ENCODE measurements at places on chromosomes 12 and 14. TPM values are rescaled to one million over a fixed set of nuclear protein-coding genes. Genes with fewer than 3 reads are reported as not detected.
A peak's percentile ranks its signal among the peaks of the same experiment; 100 is the strongest.

Gene COX8C
- not detected for total RNA-seq

Gene POMT2
- 48.2 TPM for total RNA-seq

Gene TMPRSS12
- not detected for total RNA-seq

Gene KRT72
- total RNA-seq = not detected

DNA sequence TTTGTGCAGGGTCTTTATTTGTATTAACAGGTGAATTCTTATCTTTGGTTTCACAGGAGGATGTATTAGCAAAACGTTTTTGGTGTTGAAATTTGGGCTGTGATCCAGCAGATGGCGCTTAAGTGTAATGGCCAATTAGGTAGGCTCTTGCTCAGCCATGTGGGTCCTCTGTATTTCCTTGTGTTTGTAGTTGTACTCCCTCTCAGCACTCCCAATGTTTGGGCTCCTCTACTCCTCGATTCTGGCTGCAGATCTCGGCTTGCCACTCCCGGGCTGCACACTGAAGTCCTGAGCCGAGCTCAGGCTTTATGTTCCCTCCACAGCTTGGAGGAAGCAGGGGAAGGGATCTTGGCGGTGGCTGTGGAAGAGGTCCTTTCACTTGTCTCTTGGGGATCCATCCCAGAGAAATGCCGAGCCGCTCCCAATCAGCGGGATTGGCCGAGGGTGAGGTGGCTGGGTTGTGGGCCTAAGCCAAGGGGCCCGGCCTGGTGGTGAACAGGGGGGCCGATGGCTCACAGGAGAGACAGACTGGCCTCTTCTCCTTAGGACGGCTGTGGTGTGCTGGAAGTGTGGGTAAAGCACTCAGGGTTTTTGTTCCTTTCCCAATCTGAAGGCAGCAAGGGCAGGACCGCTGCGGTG lies 133.7 kb downstream of the AEBP2 start:
- DNase-seq = peak; percentile 69

- no peak for DNase-seq
These were observed 26.6 kb downstream of the MBIP start for GRCh38 chr14:36293824-36294223.

GRCh38 chr12:74537126-74537706 lies 419 bp upstream of the ATXN7L3B start:
- DNase-seq = no peak

GRCh38 chr14:87013583-87013982 lies 979.4 kb downstream of the GALC start:
- DNase-seq = no peak

DNA sequence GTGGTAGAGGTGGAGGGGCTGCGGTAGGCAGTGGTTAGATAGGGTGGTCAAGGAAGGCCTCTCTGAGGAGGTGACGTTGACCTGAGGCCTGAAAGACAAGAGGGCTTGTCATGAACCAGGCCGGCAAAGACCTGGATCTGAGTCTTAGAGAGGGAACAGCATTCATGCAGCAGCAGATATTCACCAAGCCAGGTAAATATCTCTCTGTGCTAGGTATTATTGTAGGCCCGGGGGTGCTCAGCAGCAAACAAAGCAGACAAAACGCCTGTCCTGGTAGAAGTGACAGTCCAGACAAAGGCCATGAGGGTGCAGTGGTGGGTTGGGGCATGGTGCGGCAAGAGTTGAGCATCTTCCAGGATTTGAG lies 117.6 kb downstream of the PTPN11 start:
- DNase-seq = no peak

- DNase-seq = no peak
These were observed 207.6 kb downstream of the BCL11B start for GRCh38 chr14:99064262-99064954.

- DNase-seq = no peak
These were observed 26.5 kb upstream of the BCAT1 start for GRCh38 chr12:24975425-24975824.

GRCh38 chr14:100670017-100670752 lies 56.5 kb upstream of the DLK1 start:
- no peak for DNase-seq

- DNase-seq = no peak
These were observed 1053.3 kb downstream of the VRK1 start for GRCh38 chr14:97850466-97850865.

GRCh38 chr14:75383721-75384120 lies 44.1 kb upstream of the JDP2 start:
- DNase-seq = no peak

- DNase-seq = no peak
These were observed 94.7 kb downstream of the CCDC92 start for GRCh38 chr12:123877968-123878367.

DNA sequence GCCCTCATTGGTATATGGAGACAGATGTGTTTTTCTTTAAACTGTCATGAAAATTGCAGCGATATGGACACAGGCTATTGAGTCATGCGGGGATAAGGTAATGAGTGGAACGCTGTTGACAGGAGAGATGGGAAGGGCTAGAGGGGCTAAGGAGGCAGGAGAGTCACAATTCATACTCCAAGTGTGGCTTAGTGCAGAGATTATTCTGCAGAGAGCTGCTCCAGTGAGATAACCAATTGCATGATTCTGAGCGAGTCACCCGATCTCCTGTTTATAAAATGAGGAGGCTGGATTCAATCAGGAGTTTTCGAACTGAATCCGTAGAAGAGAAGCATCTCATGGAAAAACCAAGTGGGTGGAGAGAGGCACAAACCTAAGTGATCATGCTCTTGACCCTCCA lies 106.4 kb upstream of the PLEKHG7 start:
- DNase-seq = no peak

DNA sequence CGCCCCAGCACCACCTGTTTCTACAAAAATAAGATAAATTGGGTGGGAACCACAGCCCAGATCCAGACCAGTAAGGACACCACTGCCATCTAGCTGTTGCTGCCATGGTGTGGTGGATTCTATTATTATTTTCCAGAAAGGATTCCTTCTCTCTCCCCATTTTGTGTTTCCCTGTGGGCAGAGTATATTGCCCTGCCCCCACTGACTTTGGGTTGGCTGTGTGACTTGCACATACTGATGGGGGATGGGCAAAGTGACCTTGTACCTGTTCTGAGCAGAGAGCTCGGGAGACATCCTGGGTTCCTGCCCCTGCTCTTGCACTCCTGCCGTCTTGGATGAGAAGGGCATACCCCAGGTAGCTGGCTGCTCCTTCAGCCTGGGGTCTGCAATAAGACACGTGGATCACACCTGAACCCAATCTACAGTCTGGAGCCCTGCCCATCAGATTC lies 24.3 kb downstream of the MOAP1 start:
- no peak for DNase-seq

DNA sequence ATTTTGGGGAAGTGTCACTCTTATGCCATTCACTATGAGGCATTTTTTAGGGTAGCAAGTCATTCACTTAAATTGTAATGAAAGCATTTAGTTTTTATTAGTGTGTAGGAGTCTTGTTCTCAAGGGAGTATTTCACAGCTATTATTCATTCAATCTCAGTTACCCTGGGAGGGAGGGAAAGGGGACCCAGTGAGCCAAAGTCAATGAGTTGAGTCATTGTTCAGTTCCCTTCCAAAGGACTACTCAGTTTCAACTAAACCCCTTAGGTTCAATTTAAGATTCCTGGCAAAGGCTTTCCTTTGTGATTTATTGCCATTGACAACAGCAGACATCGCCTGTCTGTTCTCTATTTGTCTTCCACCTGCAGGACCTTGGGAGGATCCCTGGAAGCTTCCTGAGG lies 29.3 kb upstream of the RASSF8 start:
- no peak for DNase-seq
